ENCODE measurements at places on chromosomes 6 and 20.

DNA sequence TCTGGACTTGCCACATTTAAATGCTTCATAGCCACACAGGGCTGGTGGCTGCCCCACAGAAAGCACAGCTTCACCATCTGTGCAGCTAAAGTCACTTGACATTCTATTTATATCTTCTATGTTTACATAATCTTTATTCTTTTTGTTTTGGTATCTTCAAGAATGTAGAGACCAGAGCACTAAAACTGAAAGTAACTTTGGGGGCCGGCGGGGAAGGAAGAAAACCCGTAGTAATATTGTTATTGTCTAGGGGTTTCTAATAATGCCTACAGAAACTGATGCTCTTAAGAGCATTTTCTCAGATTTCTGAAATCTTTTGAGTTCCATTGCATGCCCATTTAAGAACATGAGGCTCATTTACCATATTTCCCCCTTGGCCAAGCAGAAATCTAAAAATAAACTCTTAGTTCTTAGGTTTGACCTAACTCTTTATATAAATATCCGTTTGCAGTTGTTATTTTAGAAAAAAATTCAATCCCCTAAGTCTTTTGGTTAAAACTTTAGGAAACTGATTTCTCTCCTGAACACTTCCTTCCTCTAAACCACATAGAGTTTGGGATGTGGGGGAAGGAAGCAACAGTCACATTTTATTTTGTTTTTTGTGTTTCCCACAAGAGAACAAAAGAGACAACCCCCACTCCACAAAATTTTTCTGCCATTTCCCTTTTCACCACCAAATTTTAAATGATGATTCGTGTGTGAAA is 207.6 kb downstream of the OGFRL1 start:
- no peak for DNase-seq

DNA sequence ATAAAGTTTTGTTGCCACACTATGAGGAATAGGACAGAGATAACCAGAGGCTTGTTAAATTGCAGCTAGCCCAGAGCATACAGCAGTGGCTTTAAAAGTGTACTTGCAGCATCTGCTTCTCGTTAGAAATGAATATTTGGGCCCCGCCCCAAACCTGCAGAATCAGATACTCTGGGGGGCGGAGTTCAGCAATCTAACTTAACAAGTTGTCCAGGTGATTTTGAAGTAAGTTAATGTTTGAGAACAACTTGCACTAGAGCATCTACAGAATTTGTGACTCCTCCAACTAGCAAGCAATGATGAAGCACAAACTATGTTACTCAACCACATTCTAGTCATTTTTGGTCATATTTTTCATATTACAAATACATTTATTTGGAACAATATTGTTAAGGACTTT is 10.6 kb upstream of the SUPT3H start:
- DNase-seq: no peak

DNA sequence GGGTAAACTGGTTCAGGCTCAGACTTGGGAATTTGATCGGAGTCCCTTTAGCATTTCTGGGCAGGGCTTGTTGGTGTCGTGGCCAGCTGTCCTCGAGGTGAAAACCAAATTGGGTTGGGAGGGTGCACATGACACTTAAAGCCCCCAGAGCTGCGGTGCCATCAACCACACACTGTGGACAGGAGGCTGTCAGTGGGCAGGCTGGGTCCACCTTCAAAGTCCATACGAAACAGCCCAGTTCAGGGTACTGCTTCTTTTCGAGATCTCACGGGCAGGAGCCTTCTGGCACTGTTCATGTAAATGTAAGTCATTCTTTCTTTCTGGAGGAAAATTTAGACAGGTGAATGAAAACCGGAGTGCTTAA is 7.0 kb downstream of the SYNJ2 start:
- no peak for DNase-seq

DNA sequence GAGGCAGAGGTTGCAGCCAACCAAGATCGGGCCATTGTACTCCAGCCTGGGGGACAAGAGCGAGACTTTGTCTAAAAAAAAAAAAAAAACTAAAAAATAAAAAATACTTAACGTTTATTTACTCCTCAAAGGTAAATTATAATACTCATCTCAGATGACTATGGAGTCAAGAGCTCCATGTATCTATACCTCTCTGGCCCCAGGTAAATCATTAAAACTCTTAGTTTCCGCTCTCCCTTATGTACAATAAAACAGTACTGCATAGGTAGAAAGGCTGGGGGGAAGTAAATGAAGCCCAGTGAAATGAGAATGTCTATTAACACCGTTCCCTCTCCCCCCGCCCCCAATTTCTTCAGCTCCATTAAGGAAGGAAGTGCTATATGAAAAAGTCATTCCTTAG is 1.2 kb downstream of the SRSF12 start:
- no peak for DNase-seq

- DNase-seq: no peak
Observed at GRCh38 chr6:119791736-119792135, 442.2 kb upstream of the MAN1A1 start.

DNA sequence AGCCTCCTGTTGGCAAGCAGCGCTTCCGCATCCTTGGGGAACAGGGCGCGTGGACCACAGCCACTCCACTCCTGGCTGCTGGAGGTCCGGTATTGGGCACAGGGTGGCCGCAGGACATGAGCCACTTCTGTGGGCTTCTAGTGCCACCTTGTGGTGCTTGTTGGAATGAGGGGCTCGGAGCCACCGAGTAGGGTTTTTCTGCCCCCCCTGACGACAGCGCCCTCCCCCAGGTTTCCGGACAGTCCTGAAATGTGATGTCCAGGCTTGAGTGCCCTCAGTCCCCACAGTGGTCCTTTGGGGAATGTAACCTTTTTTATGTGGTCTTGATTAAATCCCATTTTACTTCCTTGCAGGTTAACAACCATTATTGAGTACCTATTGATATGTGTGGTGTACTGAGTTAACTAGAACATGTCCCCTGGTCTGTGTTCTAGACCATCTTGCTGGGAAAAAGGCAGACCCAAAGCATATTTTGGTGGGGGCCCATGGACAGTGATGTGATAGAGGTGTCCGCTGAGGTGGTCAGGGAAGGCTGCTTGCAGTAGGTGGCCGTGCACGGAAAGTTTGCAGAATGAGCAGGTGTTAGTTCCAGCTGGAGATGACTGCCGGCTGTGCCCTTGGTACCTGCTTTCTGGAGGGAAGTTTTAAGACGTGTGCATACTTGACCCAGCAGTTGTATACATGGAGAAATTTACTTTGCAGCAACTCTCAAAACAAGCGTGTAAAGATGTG is 70.0 kb downstream of the PTPN1 start:
- DNase-seq: peak; percentile 75

DNA sequence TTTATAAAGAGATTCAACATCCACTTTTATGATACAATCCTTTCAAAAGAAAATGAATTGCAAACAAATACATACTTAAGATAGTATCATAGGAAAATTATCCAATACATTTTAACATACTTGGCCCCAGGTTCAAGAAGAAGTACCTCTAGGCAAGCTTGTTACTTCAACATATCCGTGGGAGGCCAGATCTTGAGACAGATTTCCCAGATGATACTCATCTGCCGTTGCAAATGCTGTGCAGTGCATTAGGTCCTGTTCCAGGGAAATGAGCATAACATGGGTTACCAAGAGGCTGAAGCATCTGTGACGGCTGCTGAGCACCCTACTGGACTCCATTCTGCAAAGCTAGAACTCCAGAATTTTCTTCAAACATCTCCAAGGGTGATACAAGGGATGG is 15.6 kb downstream of the RMND1 start:
- DNase-seq: no peak

DNA sequence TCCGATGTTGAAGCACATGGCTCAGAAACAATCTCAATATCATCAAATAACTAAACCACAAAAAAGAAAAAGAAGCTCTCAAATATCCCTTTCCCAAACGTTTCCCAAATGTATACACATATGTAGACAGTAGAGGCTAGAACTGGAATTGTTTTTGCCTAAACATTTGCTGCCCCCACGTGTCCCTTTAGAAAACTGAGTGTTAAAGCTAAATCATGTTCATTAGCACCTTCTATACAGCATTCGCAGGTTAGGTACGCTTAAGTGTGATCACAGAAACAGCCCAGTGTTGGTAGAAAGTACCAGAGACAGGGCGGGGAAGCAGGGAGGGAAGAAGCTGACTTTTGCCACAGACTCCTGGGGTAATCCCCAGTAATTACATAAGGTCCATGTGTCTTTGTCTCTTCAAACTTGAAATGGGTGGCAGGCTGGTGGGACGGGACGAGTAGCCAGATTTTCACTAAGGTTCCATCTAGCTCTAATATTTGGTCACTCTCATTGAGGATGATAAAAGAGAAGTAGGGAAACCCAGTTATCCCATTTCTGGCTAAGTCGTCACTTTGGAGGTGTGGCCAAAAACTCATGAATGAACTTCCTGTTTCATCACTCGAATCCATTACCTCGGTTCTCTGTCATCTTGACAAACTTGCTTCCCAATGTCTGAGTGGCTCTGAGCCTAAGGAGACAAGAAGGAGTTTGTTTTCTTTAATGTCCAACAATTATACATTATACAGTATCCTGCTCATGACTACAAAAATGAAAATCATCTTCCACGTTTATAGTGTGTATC is 15.0 kb upstream of the TFAP2A start:
- no peak for DNase-seq

GRCh38 chr6:149990661-149991471 is 27.1 kb downstream of the ULBP1 start:
- no peak for DNase-seq

GRCh38 chr20:48270885-48271284 is 485.6 kb upstream of the SULF2 start:
- DNase-seq: no peak

- no peak for DNase-seq
Observed at GRCh38 chr6:145761584-145761983, 26.3 kb upstream of the EPM2A start.

DNA sequence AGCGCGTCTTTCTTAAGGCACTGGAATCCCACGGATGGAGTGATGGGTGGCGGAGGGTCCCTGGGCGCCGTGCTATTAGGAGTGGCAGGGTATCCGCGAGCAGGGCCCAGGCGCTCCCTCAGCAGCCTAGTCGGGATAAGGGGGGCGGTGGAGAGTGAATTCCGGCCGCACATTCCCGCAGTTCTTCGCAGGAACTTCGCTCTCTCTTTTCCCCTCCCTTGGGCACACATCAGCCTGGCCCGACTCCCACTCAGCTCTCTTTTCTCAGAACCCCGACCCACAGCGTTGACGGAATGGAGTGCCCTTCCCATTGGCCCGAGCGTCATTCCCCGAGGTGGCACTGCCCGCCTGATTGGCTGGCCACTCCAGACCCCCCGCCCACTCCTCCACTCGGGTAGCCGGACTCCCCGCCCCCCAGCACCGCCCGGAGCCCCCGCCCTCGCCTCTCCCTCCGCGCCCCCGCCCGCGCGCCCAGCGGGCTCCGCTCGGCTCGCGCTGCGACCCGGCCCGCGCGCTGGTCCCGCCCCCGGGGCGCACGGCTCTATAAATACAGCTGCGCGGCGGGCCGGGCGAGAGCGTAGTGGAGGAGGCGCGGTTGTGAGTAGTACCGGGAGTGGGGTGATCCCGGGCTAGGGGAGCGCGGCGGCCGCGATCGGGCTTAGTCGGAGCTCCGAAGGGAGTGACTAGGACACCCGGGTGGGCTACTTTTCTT is at the start of gene ID4:
Gene ID4 (plus strand): TSS at position 572 of the 712 bp plus-strand sequence. CDS start 385 bp downstream, outside the sequence.
- DNase-seq: peak; percentile 96

DNA sequence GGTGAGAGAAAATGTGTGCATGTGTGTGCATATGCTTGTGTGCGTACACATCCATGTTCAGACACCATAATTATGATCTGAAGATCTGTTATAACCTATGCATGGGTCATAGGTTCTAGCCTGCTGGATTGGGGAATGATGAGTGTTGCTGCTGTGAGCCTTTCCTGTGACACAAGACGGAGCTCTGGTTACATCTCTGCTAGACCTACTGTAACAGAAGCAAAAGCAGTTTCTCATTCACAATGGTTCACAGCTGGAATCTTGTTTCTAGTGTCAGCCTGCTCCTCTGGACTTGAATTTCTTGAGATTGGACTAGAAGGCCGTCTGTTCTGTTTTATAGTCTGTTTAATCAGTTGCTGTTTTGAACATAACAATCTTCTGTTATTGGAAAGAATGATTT is 40.1 kb downstream of the DEFB114 start:
- DNase-seq: no peak

DNA sequence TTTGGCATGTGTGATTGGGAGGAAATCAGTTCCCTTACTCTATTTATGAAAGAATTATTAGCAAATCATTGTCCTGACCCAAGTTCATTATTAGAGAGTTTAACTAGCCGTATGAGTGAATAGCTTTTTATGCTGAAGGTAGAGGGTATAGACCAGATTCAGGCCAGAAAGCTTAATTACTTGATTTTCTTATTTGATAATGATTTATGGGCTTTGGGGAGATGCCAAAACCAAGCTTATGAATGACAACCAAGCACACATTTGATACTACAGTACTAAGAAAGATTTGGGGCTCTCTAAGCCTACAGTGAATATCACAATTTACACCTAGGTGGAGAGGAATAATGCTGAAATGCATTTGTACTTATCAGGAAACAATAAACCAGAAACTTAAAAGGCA is 193.2 kb downstream of the ARHGAP18 start:
- DNase-seq: no peak

DNA sequence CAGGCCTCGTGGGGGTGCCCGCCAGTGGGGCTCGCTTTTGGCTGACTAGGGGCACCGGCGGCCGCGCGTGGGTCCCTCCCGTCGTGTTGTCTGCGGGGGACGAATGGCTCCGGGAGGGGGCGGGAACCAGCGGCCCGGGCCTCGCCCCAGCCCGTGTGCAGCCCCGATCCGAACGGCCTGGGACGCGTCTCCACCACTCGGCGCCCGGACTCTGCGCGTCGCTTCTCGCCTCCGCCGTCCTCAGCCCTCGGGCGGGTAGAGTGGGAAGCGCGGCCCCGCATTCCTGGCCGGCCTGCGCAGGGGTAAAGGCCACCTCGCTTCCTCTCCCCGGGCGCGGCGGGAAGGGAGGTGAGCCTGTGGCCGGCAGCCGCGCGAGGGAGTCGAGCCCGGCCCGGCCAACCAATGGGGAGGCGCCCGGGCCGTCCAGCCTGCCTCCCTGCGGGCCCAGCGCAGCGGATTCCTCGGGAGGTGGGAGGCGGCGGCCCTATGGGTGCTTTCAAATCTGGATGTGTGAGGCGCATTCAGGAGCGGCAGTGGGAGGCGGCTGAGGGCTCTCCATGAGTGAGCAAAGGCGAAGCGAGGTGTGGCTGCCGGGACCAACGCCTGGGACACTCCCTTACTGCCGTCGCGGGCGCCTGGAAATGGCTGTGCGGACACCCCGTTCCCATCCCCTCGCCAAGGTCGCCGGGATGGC is 1.1 kb upstream of the ZBTB46 start:
- no peak for DNase-seq

- DNase-seq: no peak
Observed at GRCh38 chr6:144632266-144632665, 347.1 kb downstream of the UTRN start.
